ENCODE measurements at places on chromosomes 5 and 9.
A peak's percentile ranks its signal among the peaks of the same experiment; 100 is the strongest.

- DNase-seq, result no peak
Observed at GRCh38 chr5:171851251-171851650, 65.6 kb downstream of the SMIM23 start.

DNA sequence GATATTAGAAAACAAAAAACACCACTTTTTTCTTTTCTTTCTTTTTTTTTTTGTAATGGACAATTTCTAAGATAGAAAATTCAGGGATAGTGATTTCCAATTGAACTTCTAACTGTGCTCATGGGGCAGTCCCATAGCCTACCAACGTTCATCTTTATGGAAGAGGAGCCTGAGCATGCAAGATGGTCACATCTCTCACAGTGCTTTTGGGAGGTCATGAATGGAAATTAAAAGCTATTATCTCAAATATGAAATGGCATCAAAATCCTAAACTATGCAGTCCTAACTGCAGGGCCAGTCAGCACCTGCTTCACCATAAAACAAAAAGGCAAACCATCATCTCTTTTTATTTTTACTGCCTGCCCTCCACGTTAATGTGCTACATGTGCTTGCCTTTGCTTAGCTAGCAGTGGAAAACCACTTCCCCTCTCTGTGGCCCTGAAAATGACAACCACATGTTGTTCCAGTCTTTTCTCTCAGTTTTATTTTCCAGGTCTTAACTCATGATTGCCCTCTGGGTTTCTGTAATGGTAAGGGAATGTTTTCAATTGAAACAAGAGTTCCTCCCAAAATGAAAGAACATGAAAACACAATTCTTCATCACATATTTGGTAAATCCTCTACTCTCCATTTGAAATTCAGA is 16.7 kb downstream of the IFNB1 start:
- DNase-seq, result no peak

DNA sequence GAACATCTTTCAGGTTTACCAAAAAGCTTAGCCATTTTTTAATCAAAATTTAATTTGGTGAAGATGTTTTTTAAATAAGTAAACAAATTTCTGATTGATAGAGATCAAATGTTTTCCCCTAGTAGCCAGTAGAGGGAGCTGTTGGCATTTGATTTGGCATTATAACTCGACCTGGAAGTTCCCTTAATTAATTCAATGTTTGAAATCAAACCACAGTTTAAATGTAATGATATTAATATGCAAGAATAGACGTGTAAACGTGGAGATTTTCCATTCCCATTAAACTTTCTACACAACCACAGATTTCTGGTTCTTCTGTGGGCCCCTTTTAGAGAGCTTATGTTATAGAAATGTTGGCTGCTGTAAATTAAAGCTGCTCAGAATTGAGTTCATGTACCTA is 148.1 kb upstream of the MPDZ start:
- DNase-seq, result no peak

DNA sequence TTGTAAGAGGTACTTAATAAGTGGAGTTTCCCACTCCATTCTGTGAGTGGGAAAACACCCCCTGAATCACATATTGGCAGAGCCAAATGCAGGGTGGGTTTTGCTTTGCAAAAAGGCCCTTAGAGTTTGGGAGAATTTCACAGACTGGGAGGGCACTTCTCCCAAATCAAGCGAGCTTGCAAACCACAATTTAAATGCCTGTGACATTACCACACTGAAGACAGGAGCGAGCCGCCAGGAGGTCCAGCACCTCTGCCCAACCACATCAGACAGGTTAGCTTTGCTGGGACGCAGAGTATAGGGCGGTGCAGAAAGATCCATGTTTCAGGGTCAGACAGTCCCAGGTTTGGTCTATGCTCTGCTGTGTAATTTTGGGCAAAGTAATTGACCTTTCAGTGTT is 2.3 kb downstream of the ALAD start:
- no peak for DNase-seq

GRCh38 chr9:33177639-33178038 is 10.5 kb upstream of the B4GALT1 start:
- no peak for DNase-seq

DNA sequence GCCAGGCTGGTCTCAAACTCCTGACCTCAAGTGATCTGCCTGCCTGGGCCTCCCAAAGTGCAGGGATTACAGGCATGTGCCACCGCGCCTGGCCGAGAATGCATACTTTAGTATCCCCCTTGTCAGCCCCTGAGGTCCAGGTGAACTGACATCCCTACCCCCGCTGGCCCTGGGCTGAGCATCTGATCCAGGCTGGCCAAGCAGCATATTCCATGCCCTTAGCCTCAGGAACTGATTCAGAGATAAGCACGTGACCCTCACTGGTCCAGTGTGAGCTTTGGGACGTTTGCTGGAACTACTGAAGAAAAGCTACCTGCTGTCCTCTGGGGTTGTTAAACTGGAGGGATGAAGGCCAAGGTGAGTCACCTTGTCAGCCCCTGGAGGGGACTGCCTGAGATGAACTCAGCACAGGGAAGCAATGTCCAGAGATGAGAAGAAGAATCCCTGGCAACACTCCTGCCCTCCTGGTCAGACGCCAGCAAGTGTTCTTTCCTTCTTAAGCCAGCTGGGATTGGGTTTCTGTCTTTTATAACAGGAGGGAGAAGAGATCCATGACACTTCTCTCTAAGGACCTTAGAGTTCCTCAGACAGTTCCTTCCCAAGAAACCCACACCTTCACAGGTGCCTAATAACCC is 59.1 kb upstream of the FBXW11 start:
- no peak for DNase-seq

DNA sequence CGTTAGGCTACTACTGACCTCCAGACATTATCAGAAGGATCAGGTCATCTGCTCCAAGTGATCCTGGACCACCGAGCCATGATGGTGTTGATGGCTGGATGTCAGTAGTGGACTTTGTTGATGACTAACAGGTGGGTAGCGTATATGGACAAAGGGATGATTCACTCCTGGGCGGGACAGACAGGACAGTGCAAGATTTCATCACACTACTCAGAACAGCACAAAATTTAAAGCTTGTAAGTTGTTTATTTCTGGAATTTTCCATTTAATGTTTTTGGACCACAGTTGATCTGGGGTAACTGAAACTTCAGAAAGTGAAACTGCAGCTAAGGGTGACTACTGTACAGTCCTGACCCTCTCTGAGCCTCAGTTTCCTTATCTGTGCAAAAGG is 12.7 kb downstream of the PDGFRB start:
- DNase-seq, result no peak

- no peak for DNase-seq
Observed at GRCh38 chr5:145776886-145777285, 58.3 kb downstream of the PRELID2 start.

DNA sequence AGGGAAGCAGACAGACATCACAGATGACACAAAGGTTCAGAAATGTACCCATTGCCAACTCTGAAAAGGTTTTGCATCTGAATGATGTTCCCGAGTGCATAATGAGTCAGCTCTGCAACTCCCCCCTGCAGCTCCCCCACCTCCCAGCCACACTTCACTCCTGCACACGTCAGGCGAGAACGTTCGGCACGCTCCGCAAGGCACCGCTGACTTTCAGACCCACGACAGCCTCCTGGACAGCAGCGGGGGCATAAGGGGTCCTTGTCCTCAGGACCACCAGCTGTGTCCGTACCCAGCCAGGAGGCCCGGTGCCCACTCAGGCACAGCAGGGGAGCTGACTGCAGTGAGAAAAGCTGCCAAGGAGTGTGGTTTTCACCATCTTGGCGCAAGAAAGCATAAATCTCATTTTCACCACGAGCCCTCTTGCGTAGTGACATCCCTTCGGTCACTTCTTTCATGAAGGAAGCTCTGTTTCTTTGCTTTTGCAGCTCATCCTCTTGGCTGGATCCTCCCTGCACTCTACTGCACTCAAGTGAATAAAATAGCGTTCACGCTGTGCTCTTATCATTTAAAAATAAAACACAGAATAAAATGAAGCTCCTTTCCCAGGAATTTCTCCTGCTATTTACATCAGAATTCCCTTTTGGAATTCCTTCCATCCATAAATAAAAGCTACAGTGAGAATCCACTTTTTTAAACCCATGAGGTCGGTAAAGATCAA is 9.9 kb downstream of the GFPT2 start:
- DNase-seq, result no peak

- no peak for DNase-seq
Observed at GRCh38 chr9:137077010-137077747, at the start of gene UAP1L1. TSS of gene UAP1L1 (plus strand) at chr9:137077517. CDS start at chr9:137077533, 16 bp downstream.

GRCh38 chr5:85931220-85931619 is 686.5 kb upstream of the COX7C start:
- DNase-seq, result no peak

- no peak for DNase-seq
Observed at GRCh38 chr5:136225796-136226195, 32.8 kb upstream of the SMIM32 start.

DNA sequence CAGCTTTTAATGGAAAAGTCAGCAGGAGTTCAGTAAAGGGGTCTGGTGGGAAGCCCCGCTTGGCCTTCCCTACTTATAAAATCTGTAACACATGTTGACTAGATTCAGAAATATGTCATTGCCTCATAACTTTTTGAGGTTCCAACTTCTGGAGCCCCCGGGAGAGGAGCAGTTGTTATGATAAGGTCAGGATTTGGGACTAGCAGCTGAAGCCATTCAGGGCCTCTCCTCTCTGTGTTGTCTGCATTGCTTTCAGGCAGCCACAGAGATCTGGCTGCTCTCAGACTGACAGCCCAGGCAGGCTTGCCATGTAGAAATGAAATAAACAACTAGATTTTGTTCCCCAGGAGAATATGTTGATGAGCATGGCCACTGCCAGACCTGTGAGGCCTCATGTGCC is 167.1 kb downstream of the RFK start:
- no peak for DNase-seq

DNA sequence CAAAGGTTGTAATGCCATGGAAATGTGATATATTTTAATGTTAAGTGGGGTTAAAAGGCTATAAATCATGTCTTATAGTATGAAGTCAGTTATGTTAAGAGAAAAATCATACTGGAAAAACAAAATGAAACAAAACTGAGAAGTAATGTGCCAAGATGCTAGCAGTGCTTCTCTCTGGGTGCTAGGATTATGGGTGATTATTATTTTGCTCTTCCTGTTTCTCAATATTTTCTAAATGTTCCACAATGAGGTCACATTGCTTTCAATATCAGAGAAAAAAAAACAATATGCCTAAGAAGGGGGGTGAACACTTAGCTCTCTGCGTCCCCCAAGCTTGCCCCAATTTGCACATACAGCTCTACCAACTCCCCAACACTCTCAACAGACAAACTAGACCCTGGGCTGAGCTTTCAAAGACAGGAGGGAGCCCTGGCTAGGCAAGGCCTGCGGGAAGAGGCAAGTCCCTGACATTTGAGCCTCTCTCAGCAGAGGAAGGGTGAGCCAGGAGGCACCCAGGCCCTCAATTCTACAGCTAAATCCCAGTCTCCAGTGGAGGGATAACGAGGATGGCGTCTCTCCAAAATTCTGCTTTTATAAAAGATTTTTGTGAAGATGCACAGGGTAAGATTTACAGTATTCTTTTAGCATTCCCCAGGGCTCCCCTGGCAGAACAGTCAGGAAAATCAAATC is 24.4 kb downstream of the WHRN start:
- DNase-seq, result no peak

DNA sequence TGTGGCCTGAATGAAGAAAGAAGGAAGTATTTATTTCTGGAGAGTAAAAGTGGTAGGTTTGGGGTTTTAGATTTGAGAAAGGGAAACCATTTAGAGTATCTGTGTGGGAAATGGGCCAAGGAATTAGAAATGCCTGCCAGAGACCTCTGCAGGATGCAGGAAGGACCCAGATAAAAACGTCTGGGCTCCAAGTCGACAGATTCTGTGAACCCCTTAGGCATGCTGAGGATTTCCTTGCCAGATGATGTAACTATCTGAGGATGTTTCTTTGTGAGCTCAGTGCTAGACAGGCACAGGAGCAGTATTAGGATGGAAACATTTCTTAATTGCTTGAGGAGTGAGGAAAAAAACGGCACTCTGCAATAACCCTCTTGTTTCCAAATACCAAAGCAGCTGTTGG is 251.8 kb upstream of the DMRT1 start:
- DNase-seq, result no peak

DNA sequence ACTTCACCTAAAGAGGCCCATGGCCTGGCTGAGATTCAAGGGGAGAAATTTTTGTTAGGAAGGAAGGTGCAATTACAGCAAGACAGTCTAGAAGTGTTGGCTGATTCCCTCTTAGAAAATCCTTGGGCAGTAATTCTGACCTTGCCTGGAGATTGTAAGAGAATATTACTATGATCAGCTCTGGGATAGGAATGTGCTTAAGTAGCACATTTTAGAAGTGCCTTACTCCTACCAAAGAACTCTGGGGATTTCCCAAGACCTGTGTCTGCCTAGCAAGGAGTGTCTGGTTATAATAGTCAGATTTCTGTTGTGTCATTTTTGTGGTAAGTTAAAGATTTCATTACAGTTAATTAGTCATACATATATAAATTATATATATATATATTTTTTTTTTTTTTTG is 52.3 kb downstream of the NLN start:
- no peak for DNase-seq

DNA sequence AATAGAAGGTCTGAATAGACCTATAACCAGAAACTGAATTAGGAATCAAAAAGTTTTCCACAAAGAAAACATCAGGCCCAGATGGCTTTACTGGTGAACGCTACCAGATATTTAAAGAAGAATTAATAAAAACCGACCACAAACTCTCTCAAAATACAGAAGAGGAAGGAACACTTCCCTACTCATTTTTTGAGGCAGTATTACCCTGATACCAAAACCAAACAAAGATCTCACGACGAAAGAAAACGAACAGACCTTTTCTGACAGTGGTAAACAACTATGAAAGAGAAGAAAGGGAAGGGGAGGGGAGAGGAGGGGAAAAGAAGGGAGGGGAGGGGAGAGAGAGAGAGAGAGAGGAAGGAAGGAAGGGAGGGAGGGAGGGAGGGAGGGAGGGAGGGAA is 13.5 kb downstream of the B4GALT1 start:
- DNase-seq, result no peak

GRCh38 chr5:68134033-68134668 is 81.4 kb upstream of the PIK3R1 start:
- no peak for DNase-seq

GRCh38 chr5:68369457-68370125 is 154.0 kb downstream of the PIK3R1 start:
- DNase-seq, result peak; percentile 19

DNA sequence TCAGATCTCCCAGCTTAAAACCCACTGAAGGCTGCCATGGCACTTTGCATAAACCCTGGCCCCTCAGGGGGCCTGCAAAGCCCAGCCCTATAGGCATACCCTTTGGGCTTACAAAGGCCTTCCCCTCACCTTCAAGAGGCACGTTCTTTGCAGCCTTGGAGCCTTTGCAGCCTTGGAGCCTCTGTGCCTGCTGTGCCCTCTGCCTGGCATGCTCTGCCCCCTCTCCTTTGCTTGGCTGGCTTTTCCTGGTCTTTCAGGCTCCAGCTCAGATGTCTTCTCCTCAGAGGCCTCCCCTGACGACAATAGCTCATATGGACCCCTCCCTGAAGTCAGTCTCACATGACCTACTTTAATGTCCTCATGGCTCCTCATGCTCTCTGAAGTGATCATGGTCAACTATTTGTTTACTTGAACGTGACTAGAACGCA is 60.3 kb downstream of the CXXC5 start:
- DNase-seq, result no peak

- DNase-seq, result no peak
Observed at GRCh38 chr9:78130004-78130403, 98.4 kb upstream of the GNAQ start.

- no peak for DNase-seq
Observed at GRCh38 chr5:134252671-134253070, 26.8 kb upstream of the PPP2CA start.

- DNase-seq, result no peak
Observed at GRCh38 chr5:77369566-77369965, 122.5 kb downstream of the WDR41 start.

GRCh38 chr5:40217553-40217952 is 462.2 kb upstream of the PTGER4 start:
- DNase-seq, result no peak

Measured in stimulated activated CD4-positive, alpha-beta T cell treated with anti-CD3 and anti-CD28 coated beads, Interleukin-12 subunit alpha, Interleukin-12 subunit beta, amount 100 ng/mL, for 48 hours (primary cell).